ENCODE measurements at places on chromosomes 4 and X.

DNA sequence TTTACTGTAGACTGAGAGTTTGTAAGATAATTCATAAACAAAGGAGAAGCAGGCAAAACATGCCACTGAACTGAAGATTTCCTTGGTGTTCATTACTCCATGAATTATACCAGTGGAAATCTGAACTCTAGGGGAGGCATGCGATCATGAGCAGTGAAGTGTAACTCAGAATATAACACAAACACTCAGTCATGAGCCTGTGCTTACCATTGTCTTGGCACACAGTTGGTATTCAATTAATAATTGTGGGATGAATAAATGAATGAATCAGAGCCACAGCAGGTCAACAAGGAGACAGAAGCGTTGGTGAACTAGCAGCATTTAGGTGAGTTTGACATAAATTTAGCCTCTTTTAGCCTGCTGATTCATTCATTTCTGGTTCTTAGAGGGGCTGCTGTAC, 263.5 kb upstream of the DKK2 start:
- DNase-seq = no peak

DNA sequence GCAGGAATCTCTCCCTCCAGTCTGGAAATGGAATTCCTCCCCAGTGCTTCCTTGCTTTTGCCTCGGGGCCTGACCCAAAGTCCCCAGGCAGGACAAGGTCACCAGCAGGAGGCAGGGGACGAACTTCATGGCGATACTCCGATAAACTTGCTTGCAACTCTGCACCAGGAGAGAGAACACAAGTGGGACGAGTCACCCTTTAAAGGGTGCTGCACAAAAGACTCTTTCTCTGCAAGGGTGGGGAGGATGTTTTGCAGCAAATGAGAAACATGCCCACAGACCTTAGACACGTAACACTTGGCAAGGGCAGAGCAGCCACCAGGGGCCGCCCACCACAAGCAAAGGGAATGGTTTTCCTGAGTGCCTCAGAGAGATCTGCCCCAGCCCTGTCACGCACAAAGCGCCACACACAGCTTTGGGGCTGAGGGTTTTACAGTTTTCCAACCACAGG, at the start of gene FGFBP2:
Gene FGFBP2 (minus strand): TSS at position 175 of the 451 bp plus-strand sequence. CDS start 46 bp downstream, at position 129.
- peak; percentile 35 for DNase-seq

GRCh38 chrX:72021975-72022374, 109.7 kb downstream of the RTL5 start:
- no peak for DNase-seq

DNA sequence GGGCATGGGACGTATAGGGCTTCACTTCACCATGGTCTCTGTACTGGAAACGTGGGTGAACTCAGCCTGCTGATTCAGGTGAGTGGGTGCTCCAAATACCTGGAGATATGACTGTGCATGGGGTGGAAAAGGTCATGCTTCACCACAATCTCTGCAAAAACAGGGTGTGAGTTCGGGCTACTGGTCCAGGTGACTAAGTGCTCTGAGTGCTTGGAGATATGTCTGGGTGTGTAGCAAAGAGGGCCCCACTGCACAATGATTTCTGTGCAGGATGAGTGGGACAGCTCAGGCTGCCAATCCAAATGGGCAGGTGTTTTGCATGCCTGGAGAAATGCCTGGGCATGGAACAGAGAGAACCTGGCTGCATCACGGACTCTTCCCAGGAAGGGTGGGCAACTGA, 11.2 kb upstream of the CPXCR1 start:
- no peak for DNase-seq

- no peak for DNase-seq
Observed at GRCh38 chr4:77833126-77833724, 14.1 kb upstream of the CNOT6L start.

DNA sequence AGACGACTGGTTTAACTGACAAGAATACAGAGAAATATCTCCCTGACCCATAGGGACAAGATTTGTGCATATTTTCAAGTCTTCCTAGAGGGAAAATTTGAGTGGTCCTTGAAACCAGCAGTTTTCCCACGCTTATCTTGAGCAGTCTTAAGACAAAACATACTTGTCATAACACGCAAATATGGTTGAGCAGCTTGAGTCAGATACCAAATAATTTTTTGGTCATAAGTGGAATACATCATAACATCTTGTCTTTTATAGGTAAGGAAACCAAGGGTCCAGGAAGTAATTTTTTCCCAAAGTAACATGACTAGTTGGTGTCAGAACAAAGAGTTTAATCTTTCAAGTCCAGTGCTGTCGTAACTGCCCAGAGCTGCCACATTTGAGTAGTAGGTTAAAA, 50.5 kb downstream of the MOSPD2 start:
- no peak for DNase-seq

DNA sequence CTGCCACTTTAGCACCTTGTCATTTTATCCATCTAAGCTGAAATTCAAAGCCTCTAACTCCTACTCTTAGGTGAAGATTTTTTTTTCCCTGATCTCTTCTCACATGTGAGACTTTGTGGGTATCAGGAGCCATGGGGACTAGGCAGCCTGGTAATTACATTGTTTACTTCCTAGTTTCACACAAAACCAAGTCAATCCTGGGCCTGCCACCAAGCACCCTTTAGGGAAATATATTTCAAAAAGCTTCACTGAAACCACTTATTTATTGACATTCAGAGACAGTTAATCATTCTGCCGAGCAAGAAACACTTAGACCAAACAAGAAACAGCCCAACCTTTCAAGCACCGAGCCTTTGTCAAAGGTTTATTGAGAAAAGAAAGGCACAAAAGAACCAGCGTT, 200.0 kb downstream of the RELL1 start:
- no peak for DNase-seq

- DNase-seq = no peak
Observed at GRCh38 chrX:100748108-100748507, 16.2 kb upstream of the SYTL4 start.
